ENCODE measurements at places on chromosomes 4 and X.
A peak's percentile ranks its signal among the peaks of the same experiment; 100 is the strongest.

- DNase-seq = no peak
Observed at GRCh38 chrX:124194901-124195300, 137.6 kb upstream of the TEX13D start.

GRCh38 chrX:34288782-34289181 is 156.7 kb upstream of the FAM47A start:
- no peak for DNase-seq

DNA sequence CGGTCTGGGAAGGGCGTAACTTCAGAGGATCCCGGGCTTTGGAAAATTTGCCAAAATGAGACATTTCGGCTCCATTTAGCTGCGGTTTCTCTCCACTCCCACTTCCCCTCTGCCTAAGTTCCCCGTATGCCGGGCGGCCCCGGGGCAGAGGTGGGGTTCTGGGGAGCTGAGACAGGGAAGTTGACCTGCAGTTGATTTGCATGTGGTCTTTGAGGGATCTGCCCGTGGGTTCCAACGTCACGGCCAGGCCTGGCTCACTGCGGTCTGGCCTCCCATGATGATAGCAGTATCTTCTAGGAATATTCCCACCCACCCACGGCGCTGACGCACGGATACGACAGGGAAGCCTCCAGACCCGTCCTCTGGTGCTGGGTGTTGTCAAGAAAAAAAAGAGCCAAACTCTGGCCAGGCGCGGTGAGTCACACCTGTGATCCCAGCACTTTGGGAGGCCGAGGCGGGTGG is 27.3 kb upstream of the CRLF2 start:
- peak; percentile 97 for DNase-seq

GRCh38 chrX:120262859-120263708 is 12.5 kb downstream of the ZBTB33 start:
- DNase-seq = peak; percentile 52

- DNase-seq = no peak
Observed at GRCh38 chr4:52999626-53000025, 137.5 kb downstream of the RASL11B start.

DNA sequence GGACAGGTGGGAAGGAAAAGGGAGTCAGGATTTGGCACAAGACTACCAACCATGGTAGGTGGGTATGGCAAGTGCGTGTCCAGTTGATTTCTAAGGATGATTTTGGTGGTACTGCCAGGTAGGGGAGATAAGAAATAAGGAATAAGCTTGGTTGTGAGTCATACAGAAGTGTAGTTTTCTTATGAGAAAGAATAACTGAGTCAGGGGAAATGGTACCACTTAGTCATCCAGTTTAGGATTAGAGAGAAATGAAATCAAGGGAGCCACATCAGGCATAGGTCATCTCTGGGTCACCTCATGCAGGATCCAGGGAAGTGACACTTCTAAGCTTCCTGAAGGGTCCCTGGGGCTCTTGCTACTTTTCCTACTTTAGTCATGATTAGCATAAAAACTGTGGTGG is 107.1 kb upstream of the C1GALT1C1 start:
- DNase-seq = no peak

- DNase-seq = no peak
Observed at GRCh38 chr4:108370291-108371141, 201.8 kb upstream of the LEF1 start.

DNA sequence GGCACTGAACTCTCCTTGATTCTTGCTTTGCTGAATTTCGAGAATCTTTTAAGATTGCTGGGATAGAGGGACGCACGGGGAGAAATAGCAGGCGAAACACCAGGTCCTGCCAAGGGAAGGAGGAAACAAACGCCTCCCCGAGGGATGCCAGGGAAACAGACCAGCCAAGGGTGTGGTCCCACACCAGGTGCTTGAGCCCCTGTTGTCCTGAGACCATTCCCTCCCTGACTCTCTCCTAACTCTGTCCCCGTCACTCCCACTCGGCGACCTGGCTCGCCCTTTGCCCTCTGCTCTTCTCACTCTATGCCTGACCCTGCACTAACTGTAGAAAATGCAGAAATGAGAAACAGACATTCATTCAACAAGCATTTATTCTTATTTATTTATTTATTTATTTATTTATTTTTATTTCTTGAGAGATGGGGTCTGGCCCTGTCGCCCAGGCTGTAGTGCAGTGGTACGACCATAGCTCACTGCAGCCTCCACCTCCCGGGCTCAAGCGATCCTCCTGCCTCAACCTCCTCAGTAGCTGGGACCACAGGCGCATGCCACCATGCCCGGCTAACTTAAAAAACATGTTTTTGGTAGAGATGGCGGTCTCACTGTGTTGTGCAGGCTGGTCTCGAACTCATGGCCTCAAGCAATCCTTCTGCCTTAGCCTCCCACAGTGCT is 16.2 kb downstream of the CTAG1B start:
- no peak for DNase-seq

- DNase-seq = no peak
Observed at GRCh38 chrX:49111791-49112190, 11.7 kb downstream of the GPKOW start.

DNA sequence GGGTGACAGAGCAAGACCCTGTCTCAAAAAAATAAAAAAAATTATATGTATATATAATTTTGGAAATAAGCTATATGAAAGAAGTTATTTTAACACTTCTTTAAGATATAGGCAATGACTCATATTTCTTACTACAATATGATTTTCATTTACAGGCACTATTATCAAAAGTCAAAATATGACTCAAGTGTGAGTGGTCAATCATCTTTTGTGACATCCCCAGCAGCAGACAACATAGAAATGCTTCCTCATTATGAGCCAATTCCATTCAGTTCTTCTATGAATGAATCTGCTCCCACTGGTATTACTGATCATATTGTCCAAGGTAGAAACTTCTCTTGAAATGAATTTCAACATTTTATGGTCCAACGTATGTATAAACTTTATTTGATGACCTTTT is 20.8 kb downstream of the OCIAD1 start:
- peak; percentile 12 for DNase-seq

DNA sequence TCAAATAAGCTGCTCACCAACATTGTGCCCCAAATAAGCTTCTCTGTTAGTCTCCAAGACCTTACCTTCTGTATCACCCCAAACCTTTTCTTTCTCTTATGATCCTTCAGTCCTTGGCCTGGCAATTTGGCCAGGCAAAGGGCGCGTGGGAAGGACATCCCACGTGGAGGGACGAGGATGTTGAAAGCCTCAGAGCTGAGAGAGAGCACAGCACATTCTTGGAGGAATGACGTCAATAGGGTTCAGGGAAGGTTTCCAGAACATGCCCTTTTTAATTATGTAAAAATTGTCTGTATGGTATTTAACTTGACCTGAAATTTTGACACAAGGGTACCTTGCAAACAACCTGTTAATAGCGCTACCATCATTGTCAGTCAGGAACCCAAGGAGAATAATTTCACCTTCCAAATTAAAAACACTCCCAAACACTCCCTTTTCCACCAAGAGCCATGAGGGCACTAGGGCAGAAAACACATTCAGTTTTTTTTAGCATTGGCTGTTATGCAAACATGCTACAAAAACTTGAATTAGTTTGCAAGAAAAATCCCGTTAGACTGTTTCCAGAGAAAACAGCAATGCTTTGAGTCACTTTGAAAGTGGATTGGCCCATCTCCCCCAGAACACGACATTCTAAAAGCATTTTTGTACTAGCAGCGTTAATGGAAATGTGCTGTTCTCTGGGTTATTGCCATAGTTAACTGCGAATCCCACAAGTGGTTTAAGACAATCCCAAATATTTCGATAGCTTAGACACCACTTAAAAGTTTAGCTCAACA is 183.2 kb upstream of the PUDP start:
- no peak for DNase-seq

GRCh38 chrX:123713841-123714240 is 19.0 kb downstream of the THOC2 start:
- no peak for DNase-seq

GRCh38 chrX:138858438-138858837 is 146.9 kb upstream of the FGF13 start:
- DNase-seq = peak; percentile 9

GRCh38 chr4:64617800-64618199 is 208.6 kb upstream of the TECRL start:
- DNase-seq = no peak

- no peak for DNase-seq
Observed at GRCh38 chr4:61336488-61336887, 136.4 kb downstream of the ADGRL3 start.

DNA sequence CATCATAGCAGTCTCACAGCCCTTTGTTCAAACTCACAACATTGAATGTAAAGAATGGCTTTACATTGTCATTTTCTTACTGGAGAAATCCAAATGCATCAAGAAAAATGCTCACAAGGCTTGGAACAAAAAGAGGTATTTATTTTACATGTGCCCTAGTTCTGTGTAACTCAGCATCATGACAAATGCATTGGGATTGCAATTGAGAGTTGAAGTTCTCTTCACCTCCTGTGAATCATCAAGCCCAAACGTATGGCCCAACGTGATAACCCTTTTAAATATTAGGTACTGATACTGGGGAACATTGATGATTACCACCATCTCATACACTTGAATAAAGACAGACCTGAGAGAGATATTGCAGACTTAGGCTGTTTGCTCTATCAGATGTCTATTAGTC is 61.6 kb downstream of the GASK1B start:
- no peak for DNase-seq

DNA sequence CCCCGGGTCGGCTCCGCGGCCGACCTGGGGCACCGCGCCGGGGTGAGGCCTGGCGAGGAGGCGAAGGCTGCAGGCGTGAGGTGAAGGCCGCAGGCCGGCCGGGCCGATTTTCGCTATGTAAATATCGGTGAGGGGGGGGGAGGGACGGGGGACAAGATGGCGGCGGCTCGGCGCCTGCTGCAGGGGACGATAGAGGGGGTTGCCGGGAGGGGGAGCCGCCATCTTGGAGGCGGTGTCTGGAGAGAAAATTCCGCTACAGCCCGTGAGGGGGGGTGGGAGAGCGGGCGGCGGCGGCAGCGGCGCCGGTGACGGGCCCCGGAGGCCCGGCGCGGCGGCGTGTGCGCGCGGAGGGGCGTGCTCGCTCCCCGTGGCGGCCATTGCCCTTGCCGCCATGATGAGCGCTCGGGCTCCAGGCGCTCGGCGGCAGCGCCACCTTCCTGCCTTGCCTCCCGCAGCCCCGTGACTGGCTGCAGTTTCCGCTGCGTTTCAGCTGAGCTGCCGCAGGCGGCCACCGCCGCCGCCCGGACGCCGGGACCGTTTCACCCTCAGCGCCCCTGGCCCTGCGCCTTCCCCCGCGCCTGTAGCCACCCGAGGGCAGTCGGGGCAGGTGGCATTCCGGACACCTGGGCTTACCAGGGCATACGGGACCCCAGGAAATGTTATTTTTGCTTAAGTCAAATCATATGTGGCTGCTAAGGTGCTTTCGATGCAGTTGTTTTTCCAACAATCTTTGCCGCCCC is 692 bp downstream of the ZFX start:
- peak; percentile 83 for DNase-seq

- peak; percentile 67 for DNase-seq
Observed at GRCh38 chr4:76028350-76028765, 5.1 kb upstream of the CXCL10 start.

- DNase-seq = no peak
Observed at GRCh38 chr4:63578383-63578782, 830.9 kb downstream of the TECRL start.

GRCh38 chrX:31251336-31251735 is 179.5 kb upstream of the FTHL17 start:
- DNase-seq = no peak

DNA sequence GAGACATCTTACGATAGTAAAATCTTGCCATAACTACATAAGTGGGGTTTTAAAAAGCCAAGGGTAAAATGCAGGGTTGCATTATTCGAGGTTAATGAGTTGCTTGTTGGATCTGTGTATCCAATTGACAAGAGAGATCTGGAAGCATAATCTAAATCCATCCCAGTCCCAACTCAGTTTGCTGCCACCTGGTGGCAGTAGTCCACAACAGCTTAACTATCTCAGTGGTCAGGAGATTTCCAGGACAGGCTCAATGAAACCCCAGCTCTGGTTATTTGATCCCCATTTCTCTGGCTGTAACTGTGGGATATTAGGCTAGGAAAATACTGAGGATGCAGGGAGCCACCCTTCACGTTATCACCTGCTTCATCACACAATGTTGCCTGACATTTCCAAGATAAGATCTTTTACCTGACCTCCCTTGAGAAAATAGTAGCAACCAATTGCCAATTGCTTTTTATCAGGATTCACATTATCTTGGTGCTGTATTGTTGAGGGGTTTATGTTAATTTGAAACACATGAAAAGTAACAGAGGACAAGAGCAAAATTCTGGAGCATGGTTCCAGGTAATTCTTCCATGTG is 88.2 kb upstream of the TNIP3 start:
- peak; percentile 78 for DNase-seq

DNA sequence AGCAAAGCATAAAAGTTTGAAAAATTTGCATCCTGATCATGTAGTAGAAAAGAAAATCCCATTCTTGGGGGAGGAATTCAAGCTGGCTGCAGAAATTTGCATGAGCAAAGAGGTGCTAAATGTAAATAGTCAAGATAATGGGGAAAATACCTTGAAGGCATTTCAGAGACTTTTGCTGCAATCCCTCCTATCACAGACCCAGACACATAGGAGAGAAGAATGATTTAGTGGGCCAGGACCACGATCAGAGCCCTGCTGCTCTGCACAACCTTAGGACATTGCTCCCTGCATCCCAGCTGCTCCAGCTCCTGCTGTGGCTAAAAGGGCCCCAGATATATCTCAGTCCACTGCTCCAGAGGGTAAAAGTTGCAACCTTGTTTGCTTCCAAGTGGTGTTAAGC is 1439.7 kb upstream of the AGA start:
- DNase-seq = no peak

DNA sequence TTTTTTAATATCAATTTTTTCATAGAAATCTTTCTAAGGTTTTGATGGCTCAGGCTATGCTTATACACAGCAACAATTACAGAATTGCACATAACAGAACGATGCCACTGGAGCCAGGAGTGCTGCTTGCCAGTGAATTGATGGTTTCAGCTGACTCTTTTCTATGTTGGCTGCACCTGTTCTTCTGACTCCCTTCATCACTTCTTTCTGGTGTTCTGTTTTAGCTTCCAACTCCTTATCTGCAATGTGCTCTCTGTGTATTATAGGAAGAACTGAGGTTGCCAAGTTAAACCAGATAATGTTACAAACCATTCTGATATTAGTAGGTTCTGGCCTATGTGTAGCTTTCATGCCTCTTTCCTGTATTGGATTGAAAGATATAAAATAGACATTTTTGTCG is 11.6 kb upstream of the VEGFD start:
- no peak for DNase-seq

- DNase-seq = no peak
Observed at GRCh38 chr4:56690393-56690792, 9.3 kb upstream of the HOPX start.

- DNase-seq = peak; percentile 49
Observed at GRCh38 chrX:96994093-96994492, 110.4 kb downstream of the RPA4 start.

DNA sequence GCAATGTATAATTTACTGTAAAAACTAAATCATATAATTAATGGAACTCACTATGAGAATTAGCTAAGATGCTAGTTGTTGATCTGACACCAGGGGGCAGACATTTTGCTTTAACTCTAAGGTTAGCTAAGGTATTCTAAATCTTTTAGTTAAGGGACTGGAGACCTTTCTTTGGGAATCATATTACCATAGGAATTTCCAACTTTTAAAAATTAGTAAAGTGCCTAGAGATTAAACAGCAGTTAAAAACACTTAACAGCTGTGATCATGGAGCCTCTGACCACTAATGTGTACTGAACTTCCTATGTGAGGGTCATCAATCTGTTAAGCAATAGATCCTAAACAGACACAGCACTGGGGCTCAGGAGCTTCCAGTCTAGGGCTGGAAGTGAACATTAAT is 226.6 kb downstream of the NSUN7 start:
- peak; percentile 57 for DNase-seq

GRCh38 chrX:48737940-48738339 is 23.6 kb upstream of the GLOD5 start:
- no peak for DNase-seq

GRCh38 chr4:74794382-74795010 is at the start of gene BTC:
BTC (minus strand) TSS chr4:74794523; CDS start chr4:74794325, 198 bp downstream.
- no peak for DNase-seq
